Naive thymus-derived CD4-positive, alpha-beta T cell (primary cell): ENCODE measurements at places on chromosomes 16 and 17. TPM values are rescaled to one million over a fixed set of nuclear protein-coding genes. Genes with fewer than 3 reads are reported as not detected.

The TBC1D28 gene
- total RNA-seq: not detected

The HLF gene
- total RNA-seq: 0.19 TPM

The TNFRSF17 gene
- total RNA-seq: 1.2 TPM

The XAF1 gene
- 80.7 TPM for total RNA-seq

The PKD1 gene
- total RNA-seq: 97.6 TPM

The OTOP2 gene
- total RNA-seq: not detected in 2 replicates

The SLC16A6 gene
- total RNA-seq: 5.8 TPM

The GOSR2 gene
- 71.0 TPM in 2 replicates for total RNA-seq

The FBXL16 gene
- 12.5 and 13.2 TPM in 2 replicates for total RNA-seq

The HBA1 gene
- 2.2 TPM for total RNA-seq

The RSL1D1 gene
- 232 TPM for total RNA-seq

The CRYM gene
- total RNA-seq: not detected

The SDR42E2 gene
- 0.95 TPM for total RNA-seq

The SLC6A2 gene
- total RNA-seq: not detected

The SHBG gene
- not detected for total RNA-seq

The MYH13 gene
- not detected for total RNA-seq

The ITGAL gene
- 258 TPM for total RNA-seq

The FOXN1 gene
- total RNA-seq: not detected

The MAF gene
- total RNA-seq: 6.4 TPM

The KRTAP9-8 gene
- not detected in 2 replicates for total RNA-seq

The USP22 gene
- total RNA-seq: 130 and 138 TPM in 2 replicates

The KCNJ18 gene
- total RNA-seq: not detected

The PDILT gene
- not detected for total RNA-seq

The CALB2 gene
- not detected for total RNA-seq

The TPPP3 gene
- 18.7 TPM for total RNA-seq

The TBC1D26 gene
- not detected for total RNA-seq

The HASPIN gene
- total RNA-seq: 0.44 TPM

The B9D1 gene
- total RNA-seq: 2.7 and 5.0 TPM in 2 replicates

The CORO1A gene
- total RNA-seq: 882 TPM

The GINS2 gene
- total RNA-seq: 1.9 TPM

The KRT28 gene
- total RNA-seq: not detected in 2 replicates

The TP53TG3 gene
- total RNA-seq: not detected

The P2RX1 gene
- 0.31 and 0.63 TPM in 2 replicates for total RNA-seq

The PERCC1 gene
- 0.86 TPM for total RNA-seq

The EPX gene
- not detected for total RNA-seq

The NPIPB6 gene
- total RNA-seq: 4.0 TPM

The PLA2G10 gene
- not detected for total RNA-seq

The JMJD6 gene
- total RNA-seq: 45.6 TPM

The NUBP2 gene
- 48.6 and 51.3 TPM in 2 replicates for total RNA-seq
